ENCODE measurements at places on chromosomes 2 and 18. TPM values are rescaled to one million over a fixed set of nuclear protein-coding genes. Genes with fewer than 3 reads are reported as not detected.

- DNase-seq, result no peak
These were observed 572.3 kb downstream of the IRS1 start for GRCh38 chr2:226227341-226227740.

- no peak for DNase-seq
These were observed 154.2 kb downstream of the DCDC2C start for GRCh38 chr2:3857576-3857975.

DNA sequence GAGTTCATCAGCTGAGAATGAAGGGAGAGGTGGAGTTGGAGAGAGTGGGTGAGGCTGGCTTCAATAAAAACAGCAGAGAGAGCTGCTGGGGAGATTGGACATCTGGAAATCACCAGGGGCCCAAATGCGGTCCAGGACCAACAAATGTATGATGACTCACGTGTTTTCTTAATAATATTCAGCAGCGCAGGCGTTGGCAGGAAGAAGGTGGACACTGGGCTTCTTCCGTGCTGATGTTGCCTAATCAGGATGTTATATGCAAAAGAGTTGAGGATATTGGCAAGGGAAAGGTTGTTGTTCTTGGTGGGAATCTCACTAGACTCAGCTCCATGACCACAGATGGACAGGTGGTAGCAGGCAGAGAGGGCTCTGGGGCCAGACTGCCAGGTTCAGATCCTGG, 12.8 kb upstream of the PLA2R1 start:
- DNase-seq, result peak; percentile 62

DNA sequence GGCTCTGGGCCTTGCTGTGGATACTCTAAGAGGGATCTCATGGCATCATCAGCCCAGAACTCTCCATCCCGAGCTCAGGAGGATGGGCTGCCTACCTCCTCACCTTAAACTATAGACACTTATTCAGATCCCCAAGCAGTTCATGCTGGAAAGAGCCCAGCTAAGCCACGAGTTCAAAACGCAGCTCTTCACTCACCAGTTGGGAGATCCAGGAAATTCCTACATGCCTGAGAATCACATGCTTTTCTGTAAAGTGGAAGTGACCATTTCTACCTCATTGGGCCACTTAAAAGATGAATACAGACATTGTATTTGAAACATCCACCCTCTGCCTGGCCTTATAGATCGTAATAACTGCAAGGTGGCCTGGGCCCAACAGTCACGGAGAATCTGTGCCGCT, 6.6 kb downstream of the ATOH8 start:
- no peak for DNase-seq

DNA sequence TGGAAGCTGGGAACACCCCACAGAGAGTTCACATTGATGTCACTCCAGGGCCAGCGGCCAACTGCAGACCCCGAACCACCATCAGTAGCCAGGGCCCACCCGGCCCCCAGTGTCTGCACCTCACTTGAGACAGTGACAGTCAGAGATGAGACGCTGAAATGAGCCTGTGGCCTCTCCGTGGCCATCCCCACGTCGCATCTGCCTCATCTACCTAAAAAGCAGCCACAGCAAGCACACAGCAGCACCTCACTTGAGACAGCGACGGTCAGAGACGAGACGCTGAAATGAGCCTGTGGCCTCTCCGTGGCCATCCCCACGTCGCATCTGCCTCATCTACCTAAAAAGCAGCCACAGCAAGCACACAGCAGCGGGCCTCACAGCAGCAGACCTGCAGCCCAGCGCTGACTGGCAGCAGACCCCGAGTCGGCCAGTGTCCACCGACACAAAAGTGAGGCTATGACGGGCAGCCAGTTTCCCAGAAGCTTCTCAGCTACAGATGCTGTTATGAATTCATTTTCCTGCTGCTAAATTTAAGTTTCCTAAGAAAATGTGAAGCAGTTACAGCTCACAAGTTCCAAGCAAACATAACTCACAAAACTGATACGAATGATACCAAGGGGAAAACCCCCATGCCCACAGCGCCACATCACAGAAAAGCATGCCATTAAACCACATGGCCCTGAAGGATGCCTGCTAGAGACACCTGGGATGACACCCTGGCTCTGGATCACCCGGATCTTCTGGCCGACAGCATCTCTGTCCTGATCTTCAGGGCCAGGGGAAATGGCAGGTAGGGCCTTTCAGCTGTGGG, 27.7 kb downstream of the SNORC start:
- no peak for DNase-seq

DNA sequence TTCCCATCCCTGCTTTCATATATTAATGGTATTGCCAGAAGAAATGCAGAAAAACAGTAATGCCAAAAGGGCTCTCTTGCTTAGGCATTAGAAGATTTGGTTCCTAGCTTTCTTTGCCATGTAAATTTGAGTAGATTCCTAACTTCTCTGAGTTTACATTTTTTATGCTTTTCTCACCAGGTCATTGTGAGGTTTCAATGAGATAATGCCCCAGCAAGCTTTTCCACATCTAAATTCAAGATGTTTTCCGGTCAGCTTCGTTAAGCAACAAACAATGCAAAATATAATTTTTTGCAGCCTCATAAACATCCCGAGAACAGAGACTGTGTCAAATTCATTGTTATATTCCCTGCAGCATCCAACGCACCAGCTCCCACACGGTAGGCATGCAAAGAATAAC, 44.9 kb downstream of the NCKAP5 start:
- no peak for DNase-seq

Gene SLC5A7
- 0.08 TPM for total RNA-seq

Gene CRYBA2
- total RNA-seq, result not detected

DNA sequence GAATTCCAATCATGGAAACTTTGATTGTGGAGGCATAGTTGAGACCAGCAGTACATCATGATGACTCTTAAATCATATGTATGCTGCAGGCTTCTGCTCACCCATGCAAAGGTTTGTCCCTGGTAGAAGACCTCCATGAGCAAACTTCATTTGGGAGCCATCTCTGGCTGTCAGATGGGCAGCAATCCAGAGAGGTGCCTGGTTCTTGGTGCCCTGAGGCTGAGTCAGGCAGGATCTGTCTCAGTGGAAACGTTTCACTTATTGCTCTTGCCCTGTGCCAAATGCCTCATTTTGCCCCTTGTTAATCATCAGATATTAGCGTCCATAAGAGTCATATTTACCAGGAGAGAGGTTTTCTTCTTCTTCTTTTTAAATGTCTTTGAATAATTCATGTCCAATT, 151.5 kb upstream of the CELF4 start:
- no peak for DNase-seq

Gene TEX44
- total RNA-seq, result not detected

- no peak for DNase-seq
These were observed 427.3 kb downstream of the GALR1 start for GRCh38 chr18:77676910-77677309.

DNA sequence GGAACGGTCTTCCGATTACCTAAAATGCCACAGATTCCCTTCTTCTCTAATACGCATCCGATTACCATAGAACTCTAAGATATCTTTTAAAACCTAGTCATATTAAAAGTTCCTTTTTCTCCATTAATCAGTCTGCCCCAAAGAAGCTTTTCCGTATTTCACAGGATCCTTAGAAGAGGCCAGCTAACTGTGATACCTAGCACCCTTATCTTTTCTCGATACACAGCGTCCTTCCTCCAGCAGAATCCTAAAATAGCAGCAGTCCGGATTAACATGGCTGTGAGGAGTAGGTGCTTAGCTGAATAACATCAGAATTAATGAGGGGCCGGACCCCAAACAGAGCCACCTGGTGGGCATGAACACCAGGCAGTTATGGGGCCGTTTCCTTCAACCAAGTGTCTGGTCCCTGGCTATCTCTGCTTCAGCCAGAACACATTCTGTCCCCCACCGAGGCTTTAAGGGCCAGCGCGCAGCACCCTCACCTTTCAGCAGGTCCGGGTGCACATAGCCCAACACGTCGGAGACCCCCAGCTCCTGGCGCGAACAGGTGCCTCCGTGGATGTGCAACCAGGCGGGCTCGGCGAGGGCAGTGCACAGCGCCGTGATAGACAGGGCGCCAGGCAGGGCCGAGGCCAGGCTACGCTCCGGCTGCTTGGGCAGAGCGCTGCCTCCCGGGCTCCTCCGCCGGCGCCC, 995 bp downstream of the TMEM127 start:
- peak; percentile 46 for DNase-seq

DNA sequence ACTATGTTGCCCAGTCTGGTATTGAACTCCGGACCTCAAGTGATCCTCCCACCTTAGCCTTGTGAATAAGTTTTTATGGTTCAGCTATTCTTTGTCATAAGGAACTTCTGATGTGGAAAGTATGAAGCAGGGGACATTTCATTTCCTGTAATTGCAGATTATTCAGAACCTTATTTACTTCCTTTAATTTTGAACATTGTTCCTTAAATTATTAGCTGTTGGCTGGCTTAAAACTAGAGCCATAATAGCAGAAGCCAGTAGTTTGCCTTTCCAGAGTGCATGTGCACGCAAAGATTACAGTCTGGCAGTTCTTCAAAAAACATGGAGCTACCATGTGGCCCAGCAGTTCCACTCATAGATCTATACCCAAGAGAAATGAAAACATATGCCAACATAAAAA, 53.1 kb downstream of the PMS1 start:
- DNase-seq, result no peak

GRCh38 chr18:28178720-28179119, 1.8 kb upstream of the CDH2 start:
- DNase-seq, result no peak

GRCh38 chr2:226904592-226904991, 68.7 kb downstream of the RHBDD1 start:
- DNase-seq, result no peak

Gene COL6A3
- total RNA-seq, result 186 TPM

Gene EVA1A
- 0.44 TPM for total RNA-seq

GRCh38 chr18:23690505-23691068, 1.3 kb downstream of the LAMA3 start:
- DNase-seq, result no peak

DNA sequence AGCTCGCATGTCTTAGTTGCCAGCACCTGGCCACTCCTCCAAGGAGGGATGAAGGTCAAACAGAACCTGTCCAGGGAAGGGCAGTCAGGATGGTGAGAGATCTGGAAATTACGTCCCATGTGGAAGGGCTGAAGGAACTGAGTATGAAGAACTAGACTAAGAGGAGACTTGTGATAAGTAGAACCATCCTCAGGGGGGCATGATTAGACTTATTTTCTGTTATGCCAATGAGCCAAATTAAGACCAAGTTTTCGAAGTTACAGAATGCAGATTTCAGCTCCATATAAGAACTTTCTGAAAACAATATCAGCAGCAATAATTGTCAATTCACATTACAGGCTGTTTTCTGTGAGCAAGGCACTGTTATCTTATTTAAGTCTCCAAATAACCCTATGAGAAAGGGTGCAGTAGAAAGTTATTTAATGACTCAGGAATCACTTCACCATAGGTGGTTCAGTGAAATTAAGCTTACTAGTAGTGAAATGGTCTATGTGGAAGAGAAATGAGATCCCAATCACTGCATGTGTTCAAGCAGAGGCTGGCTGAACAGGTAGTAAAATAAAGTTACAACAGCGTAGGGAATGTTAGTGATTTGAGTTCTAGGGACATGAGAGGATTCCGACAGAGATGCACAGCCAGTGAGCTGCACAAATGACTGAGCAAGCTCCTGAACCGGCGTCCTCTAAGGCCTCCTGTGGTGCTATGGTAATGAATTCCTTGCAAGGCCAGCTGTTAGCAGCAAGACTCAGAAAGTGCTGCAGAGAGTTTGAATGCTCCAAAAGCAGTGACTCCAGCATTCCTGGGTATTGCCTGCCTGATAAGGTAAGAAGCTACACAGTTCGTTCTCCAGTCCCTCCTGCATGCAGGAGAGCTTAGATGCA, 4.5 kb upstream of the DYM start:
- DNase-seq, result no peak

- DNase-seq, result no peak
These were observed 5.8 kb upstream of the TAF1B start for GRCh38 chr2:9837451-9837850.

DNA sequence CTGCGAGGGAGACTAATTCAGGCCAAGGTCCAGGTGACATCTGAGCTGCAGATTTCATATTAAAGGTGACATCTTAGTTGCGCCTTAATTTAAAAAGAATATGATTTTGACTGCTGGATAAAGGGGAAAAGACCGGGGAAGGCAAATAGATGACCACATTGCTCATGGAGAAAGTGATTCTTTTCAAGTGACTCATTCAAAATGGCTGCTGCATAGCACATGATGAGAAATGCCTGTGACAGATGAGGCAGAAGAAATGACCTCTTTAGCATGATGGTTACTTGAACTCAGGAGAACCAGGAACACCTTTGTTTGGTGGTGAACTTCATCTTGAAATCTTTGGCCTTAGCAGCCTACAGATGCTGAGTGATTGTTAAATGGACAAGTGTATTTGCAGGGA, 385.8 kb upstream of the TRIB2 start:
- no peak for DNase-seq

- no peak for DNase-seq
These were observed 249.3 kb upstream of the GULP1 start for GRCh38 chr2:188042412-188042811.

DNA sequence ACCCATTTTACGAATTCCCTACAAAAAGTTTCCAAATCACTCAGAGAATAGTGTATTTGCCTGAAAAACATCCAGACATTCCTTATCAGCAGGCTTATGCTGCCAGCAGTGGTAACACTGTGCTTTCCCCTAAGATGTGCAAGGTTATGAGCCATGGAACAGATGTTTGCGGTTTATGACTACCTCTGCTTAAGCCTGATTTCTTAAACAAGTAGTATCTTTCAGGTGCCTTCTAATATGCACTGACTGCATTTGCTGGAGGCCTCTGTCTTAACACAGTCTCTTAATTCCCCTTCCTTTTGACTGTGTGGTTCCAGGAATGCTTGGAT, 54.8 kb downstream of the CDC42EP3 start:
- DNase-seq, result no peak

- no peak for DNase-seq
These were observed 53.7 kb upstream of the PARD3B start for GRCh38 chr2:204491528-204491927.

Gene PTH2R
- total RNA-seq, result not detected

DNA sequence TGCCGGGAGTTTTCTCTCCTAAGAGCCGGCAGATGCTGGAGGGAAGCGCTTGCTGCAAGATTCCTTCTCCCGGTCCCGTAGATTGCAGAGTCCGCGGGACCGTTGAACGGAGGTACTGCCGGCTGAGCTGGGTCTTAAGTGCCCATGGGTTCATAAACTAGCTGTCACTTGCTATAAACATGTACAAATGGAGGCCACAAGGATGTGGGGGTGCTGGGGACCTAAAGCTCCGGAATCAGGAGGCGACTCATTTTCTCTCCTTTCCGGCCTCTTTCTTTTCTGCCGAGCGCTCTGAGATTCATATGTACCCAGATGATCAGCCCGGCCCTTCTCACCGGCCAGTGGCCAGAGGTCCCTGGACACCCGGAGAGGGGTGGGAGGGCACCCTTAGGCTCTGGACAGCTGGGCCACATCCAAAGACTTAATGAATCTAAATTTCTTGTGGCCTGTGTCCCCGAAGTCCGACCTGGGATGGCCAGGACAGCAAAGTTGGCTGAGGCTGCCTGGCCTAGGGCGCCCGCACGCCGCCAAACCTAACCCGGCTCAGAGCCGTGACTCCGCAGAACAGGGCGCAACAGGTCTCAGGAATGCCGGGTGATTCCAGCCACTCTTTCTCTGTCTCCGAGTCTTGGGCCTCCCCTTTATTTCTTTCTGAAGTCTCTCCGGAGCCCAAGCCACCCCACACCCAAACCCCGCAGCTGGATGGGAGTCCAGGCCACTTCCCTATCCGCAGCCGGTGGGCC, 2.4 kb upstream of the PAX3 start:
- no peak for DNase-seq

Gene EGR4
- not detected for total RNA-seq

Gene SCYGR4
- total RNA-seq, result not detected

All from left cardiac atrium (tissue), 4 donors.